ENCODE measurements at places on chromosomes 12 and 14.

GRCh38 chr12:85280165-85280983 lies at the start of gene ALX1:
TSS of gene ALX1 (plus strand) at chr12:85280220. CDS start at chr12:85280262, 42 bp downstream.
- peak; percentile 91 for DNase-seq

GRCh38 chr12:82486524-82487235 lies 128.4 kb downstream of the METTL25 start:
- no peak for DNase-seq

- DNase-seq = no peak
Observed at GRCh38 chr14:60632777-60633176, 16.5 kb downstream of the SIX1 start.

- no peak for DNase-seq
Observed at GRCh38 chr14:28515571-28515970, 251.0 kb upstream of the FOXG1 start.

GRCh38 chr14:92684801-92685560 lies 63.4 kb downstream of the LGMN start:
- no peak for DNase-seq

GRCh38 chr12:15446807-15447206 lies 124.5 kb downstream of the PTPRO start:
- no peak for DNase-seq

GRCh38 chr12:56808954-56809353 lies 45.8 kb downstream of the HSD17B6 start:
- no peak for DNase-seq

DNA sequence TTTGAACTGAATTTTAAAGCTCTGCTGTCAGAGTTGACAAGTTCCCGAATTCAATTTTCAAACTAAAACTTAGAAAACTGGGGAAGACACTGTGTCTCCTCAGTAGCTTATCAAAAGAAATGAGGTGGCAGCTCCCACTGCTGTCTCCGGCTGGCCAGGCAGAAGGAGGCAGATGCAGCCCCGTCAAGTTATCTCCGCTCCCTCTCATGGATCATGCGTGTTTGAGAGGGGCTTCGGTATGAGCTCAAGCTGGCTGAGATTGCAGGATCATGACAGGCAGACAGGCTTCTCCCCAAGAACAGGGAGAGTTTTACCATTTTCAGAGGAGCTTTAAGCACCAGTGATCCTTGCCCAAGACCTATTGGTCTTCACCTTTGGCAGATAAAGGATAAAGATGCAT lies 88.8 kb downstream of the NEDD1 start:
- DNase-seq = no peak

GRCh38 chr12:55446326-55446725 lies 2.5 kb downstream of the OR6C2 start:
- no peak for DNase-seq

GRCh38 chr12:104292872-104293794 lies 10.4 kb upstream of the EID3 start:
- DNase-seq = no peak

DNA sequence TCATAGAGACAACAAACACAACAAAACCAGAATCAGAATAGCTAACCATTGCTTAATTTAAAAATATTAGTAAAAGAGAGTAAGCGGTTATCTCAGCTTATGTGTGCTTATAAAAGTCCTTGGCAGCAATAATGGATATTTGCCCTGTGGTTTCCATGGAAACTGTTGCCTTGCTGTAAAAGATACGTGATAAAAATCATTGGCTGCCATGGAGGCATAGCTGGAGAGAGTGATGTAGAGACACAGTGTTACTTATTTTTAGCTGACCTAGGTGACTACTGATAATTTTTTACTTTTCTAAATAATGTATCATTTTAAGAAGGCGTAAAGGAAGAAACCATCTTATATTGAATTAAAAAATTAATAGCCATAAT lies 92.9 kb downstream of the ERC1 start:
- no peak for DNase-seq

GRCh38 chr12:44127966-44128710 lies 292.3 kb downstream of the TMEM117 start:
- no peak for DNase-seq

GRCh38 chr12:716506-716905 lies 35.9 kb upstream of the WNK1 start:
- DNase-seq = no peak

DNA sequence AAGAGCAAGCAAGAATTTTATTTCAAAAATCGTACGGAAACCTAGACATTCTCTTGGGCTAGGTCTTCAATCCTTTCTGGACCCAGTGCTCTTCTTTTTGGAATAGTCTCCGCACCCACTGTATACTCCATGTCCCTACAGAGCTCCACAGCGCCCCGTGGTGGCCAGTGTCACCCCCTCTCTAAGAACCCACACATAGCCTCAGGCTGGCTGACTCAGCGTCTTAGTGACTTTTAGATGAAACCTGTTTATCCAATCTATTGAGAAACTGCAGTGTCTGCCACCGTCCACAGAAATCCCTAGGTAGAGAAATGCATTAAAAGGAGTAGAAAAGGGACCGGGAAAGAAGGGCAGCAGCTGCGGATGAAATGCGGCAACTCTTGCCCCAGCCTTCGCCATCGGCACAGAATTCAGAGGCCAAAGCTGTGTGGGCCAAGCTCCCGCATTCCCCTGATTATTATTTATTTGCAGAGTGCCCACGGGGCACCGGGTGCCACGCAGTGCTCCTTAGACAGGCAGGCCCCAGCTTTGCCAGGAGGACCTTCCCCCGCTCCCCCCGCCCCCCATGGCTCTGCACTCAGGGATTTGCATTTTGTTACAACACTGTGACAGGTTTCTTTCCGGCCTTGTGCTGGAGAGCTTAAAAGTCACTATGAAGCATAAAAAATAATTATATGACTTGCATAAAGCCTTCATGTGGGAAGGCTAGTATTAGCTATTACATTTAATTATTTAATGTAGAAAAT lies 170.1 kb upstream of the FKBP4 start:
- no peak for DNase-seq

DNA sequence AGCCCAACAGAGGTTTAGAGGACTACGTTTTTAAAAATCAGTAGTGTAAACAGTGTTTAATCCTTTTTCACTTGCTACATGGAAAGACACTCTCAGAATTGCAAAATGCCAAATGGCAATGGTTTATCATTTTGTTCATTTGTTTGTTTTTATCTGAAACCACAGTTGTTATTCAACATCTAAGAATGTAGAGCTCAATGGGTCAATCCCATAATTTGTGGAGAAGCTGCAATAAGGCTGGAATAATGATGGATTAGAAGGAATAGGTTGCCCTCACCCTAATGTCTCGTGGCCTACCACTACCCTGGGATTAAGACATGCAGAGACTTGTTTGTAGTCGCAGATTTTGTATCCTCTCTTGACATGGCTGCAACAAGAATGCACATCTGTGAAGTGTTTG lies 115.7 kb downstream of the LLPH start:
- no peak for DNase-seq

- DNase-seq = no peak
Observed at GRCh38 chr12:10018386-10018785, 8.0 kb downstream of the CLEC12B start.

DNA sequence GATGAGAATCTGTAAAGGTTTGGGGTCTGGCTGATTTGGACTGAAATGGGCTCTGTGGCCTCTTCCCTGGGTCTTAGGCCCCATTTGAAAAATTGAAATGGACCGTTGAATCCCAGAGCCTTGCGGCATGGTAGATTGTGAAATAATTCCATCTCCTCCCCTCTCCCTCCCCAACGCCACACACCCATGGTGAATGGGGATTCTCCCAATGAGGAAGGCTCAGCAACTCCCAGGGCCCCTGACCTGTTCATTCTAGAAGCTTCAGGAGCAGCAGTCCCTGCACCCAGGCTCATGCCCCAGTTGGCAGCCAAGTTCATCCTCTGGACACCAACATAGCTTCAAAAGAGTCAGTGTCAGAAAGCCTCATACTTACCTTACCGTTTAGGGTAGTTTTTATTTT lies 217.4 kb downstream of the ZFP36L1 start:
- no peak for DNase-seq

DNA sequence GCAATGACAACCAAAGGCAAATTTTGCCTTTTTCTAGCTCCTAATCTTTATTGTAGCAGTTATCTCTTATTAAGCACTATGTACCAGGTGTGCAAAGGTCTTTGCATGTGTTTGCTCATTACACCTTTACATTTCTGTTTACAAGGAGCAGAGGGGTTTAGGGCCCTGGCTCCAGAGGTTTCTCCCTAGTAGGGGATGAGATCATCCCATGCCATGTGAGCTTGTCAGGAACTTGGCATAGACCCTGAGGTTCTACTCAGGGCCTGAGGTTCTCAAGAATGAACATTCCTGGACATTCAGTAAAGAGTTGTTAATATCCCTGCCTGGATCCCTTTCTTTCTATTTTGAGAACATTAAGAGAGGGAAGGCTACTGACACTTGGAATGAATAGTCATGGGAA lies 292.0 kb downstream of the RPAP3 start:
- DNase-seq = no peak

DNA sequence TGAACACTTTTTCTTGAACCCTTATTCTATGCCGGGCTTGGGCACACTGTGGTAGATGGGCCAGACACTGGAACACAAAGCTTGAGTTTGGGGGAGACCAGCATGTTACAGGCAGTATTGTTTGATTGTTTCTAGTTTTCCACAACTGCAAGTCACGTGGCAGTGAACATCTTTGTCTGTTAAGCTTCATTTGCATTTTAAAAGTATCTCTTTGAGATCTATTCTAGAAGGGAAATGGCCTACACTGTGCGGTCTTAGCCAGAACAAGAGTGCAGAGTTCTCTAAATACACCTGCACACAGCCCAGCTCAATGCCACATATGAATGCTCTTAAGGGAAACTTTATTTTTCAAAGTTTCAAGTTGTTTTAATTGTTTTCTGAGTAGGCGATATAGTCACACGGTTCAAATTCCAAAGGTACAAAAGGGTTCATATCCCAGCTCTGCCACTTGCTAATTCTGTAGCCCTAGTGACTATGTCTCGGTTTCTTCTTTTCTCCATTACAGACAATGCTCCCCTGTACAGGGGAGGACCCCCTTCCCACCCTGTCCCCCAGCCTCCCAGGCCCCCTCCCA lies 24.9 kb downstream of the RIN3 start:
- no peak for DNase-seq

DNA sequence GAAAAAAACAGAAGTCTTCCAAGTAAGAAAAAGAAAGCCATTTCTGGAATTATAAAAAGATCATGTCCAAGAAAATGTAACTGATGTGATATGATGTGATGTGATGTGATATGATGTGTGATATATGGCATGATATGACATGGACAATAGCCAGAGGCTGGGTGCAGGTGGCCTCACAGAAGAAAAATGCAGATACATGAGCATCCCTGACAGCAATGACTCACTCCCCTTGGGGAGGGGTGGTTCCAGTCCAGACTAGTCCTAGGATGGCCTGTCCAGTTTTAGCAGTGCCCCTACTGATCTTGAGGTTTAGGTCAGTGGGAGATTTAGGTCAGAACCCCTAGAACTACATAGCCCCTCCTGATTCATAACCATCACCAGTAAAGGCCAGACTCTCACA lies 3.5 kb upstream of the RHOJ start:
- no peak for DNase-seq

DNA sequence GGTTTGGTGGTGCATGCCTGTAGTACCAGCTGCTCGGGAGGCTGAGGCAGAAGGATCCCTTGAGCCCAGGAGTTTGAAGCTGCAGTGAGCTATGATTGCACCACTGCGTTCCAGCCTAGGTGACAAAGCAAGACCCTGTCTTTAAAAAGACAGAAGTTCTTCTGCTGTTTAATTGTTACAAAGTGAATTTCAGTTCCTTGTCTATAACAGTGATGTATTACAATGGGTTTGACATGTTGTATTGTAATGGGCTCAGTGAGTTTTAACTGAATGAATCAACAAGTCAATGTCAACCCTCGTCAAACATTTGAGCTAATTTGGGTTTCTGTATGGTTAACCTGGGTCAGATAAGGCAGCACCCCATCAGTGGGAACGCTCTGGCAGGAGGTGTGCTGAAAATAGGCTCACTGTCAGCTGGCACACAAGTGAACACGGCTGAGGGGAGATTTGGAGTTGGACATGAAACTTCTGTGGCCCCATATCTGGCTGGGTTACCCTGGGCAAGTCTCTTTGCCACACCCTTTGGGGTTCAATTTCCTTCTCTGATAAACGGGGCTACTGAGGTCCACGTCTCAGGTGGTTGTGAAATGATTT lies 14.0 kb upstream of the TRPV4 start:
- no peak for DNase-seq

GRCh38 chr12:124554429-124555029 lies 12.9 kb downstream of the NCOR2 start:
- no peak for DNase-seq

DNA sequence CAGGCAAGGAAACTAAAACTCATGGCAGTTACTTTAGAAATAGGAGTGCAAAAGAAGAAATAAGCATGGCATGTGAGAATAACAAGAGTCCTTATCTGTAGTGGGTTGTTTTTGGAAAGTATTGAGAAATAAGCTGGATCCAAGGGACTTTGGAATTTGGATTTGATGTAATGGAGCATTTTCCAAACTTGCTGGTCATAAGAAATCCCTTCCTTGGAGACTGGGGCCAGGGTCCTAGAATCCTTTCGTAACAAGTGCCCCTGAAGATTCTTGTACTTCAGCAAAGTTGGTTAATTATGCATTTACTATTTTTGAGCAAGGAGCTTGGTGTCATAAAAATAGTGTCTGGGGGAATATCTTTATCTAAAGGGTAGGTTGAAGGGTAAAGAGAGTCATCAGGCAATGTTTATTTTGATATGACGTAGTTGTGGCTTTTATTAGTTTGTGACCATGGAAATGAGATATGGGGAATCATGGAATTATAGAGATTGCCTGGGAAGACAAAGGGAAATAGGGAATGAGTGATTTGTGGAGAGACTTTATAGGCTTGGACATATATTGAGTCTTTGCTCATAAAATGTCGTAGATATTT lies 53.9 kb downstream of the WNK1 start:
- DNase-seq = no peak

DNA sequence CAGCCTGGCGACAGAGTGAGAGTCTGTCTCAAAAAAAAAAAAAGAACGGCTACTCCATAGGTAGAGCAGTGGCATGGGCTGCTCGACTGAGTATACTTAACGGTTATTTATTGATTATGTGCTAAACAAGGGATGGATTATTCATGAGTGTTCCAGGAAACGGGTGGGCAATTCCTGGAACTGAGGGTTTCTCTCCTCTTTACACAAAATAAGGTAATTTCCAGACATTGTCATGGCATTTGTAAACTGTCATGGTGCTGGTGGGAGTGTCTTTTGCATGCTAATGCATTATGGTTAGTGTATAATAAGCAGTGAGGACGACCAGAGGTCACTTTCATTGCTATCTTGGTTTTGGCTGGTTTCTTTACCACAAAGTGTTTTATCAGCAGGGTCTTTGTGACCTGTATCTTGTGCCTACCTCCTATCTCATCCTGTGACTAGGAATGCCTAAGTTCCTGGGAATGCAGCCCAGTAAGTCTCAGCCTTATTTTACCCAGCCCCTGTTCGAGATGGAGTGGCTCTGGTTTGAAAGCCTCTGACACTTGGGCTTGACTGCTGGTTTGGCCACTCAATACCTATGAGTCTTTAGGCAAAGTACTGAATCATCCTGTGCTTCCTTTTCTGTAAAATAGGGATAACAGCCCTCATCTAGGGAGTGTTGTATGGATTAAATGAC lies 3.2 kb downstream of the DGLUCY start:
- no peak for DNase-seq

Data from NCI-H510A treated with DMSO at 0.1 percent for 48 hours (cell line).